ENCODE measurements at places on chromosomes 5 and 9.
A peak's percentile ranks its signal among the peaks of the same experiment; 100 is the strongest.

GRCh38 chr5:88322785-88323184 is 54.1 kb upstream of the TMEM161B start:
- no peak for DNase-seq

- DNase-seq = no peak
These were observed 49.7 kb upstream of the LHFPL2 start for GRCh38 chr5:78698191-78698791.

DNA sequence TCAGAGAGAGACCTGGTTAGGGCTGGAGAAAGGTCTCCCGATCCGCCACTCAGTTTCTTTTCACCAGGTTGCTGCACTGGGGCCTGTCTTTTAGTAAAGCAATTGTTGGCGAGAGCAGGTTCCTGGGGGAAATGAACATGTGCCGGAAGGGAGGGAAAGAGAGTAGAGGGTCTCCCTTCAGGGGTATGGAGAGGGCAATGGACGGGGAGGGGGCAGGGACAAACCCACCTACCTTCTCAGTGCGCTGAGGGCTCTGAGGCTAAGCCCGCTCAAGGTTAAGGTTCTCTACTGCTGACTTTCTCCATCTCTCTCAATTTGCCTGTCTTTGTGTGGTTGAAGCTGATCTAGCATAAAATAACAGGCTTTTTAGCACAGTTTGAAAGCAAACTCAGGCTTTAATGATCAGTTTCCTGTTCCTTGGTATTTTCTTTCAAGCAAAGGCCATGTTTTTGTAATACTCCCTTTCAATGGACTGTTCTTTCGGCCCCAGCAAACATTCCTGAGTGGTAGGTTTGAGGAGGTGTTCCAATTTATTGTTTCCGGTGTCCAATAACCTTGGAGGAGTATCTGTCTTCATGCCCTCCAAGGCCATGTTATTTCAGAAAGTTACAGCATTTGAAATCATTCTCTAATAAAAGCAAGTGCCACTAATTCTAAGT is 25.5 kb upstream of the TRAF1 start:
- DNase-seq = no peak

DNA sequence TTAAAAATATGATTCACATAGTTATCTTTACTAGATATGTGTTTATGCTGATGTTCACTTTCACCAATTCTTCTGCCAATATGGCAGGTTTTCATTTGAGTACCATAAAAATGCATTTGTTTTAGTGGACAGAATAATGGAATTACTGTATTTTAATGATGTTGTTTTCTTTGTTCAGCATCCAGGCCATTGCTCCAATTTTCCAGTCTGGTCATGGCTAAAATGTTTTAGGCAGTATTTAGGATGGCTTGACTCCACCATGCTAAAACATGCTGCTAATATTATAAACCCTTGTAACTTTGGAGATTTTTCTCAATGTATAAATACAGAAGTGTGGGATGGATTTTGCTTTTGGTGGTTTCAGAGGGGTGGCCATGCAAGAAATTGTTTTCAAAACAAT is 273.0 kb upstream of the RPS23 start:
- DNase-seq = no peak

- DNase-seq = no peak
These were observed 232.3 kb upstream of the IRX2 start for GRCh38 chr5:2983583-2984300.

- DNase-seq = peak; percentile 51
These were observed 52.8 kb downstream of the CAST start for GRCh38 chr5:96714951-96715451.

DNA sequence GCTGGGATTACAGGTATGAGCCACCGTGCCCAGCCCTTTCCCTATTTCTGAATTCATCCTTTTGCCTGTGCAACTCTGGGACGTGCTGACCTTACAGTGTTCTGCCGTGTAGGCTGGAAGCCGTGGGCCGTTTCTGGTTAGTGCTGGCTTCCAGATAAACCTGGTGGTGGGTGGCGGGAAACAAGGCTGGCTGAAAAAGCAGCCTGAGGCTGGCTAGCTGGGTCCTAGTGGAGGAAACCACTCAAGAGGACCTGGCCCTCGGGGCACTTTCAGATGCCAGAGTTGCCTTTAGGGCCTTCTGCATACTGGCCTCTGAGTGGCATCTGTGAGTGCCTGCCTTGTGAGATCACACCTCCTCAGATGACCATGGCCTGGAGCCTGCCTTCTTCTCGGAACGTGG is 26.9 kb downstream of the GALNT12 start:
- no peak for DNase-seq

GRCh38 chr5:67234671-67235176 is 38.1 kb upstream of the CD180 start:
- no peak for DNase-seq

DNA sequence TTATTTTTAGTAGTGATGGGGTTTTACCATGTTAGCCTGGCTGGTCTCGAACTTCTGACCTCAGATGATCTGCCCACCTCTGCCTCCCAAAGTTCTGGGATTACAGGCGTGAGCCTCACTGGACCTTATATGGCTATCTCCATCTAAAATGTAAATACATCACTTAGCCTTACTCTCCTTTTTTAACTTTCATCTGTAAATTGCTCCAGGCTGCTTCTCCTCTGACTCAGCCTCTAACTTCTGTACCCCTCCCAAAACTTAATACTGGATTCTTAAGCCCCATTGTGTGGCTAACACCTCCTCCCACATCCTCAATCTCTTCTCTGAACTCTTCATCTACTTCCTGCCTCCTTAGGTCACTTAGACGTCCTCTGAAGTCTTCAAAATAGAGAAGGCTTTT is 4.0 kb downstream of the SNX30 start:
- no peak for DNase-seq

DNA sequence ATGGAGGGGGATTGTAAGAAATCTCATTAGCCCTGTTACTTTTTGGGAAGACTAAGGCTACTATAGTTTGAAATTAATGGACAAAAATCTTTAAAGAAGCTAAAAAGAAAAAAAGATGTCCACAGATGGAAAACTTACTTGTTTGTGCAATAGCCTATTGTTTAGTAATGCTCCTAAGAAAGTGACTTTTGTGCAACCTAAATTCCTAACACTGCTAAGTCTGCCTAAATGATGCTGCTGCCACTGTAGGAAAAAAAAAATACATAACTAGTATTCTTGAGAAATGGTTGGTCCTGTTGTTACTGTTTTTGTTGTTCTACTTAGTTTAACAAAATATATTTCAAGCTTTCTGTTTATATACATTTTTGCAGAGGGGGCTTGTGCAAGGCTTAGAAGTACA is 108.2 kb upstream of the NR3C1 start:
- DNase-seq = no peak

GRCh38 chr9:86827893-86828292 is 119.4 kb downstream of the GAS1 start:
- DNase-seq = no peak

DNA sequence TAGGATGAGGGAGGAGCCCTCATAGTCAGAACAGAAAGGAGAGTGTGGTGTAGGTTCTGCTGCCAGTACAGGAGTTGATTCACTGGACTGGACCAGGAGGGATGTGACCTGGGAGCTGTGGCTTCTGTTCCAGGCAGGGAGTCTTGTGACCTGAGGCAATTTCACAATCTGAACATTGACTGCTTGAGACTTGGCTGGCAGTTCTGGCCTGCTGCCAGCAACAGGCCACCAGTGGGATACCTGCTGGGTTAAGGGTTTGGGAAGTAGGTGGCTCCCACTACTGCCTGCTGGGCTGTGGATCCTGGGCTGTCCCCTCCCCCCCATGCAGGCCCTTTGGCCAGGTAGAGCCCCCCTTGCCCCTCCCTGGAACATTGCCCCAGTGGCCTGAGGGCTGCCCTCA is 268.6 kb upstream of the ARRDC3 start:
- DNase-seq = no peak

- no peak for DNase-seq
These were observed 12.9 kb upstream of the RHOBTB3 start for GRCh38 chr5:95718203-95718602.

DNA sequence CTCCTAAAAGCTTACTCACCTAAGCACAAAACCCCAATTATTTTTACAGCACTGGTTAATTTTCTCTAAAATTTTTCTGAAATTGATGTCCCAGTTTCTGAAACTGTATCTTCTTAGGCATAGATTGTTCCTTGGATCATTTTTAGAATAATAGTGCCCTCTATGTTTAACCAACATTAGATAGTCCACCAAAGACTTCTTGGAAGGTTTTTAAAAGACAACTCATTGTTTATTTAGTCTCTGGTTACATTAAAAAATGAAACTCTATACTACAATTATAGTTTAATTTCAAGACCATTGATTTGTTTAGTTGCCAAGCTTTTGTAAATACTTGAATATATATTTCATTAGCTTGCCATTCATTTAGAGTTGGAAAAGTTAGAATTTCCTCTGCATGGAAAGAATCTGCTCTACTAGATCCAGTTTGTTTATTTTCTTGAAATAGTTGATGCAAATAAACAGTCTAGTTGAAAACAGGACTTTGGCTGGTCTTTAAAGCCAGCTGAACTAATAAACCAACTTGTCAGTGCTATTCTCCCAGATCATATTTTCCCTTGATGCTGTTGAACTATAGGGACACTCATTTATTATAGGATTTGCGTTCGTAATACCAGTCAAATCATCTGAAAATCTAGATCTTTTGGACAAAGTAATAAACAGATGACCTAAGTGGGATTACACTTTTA is 990.5 kb downstream of the TLE1 start:
- DNase-seq = no peak

GRCh38 chr9:131612851-131613250 is 67.5 kb downstream of the PRRT1B start:
- DNase-seq = no peak

GRCh38 chr9:4318326-4318725 is 18.5 kb upstream of the GLIS3 start:
- DNase-seq = no peak

DNA sequence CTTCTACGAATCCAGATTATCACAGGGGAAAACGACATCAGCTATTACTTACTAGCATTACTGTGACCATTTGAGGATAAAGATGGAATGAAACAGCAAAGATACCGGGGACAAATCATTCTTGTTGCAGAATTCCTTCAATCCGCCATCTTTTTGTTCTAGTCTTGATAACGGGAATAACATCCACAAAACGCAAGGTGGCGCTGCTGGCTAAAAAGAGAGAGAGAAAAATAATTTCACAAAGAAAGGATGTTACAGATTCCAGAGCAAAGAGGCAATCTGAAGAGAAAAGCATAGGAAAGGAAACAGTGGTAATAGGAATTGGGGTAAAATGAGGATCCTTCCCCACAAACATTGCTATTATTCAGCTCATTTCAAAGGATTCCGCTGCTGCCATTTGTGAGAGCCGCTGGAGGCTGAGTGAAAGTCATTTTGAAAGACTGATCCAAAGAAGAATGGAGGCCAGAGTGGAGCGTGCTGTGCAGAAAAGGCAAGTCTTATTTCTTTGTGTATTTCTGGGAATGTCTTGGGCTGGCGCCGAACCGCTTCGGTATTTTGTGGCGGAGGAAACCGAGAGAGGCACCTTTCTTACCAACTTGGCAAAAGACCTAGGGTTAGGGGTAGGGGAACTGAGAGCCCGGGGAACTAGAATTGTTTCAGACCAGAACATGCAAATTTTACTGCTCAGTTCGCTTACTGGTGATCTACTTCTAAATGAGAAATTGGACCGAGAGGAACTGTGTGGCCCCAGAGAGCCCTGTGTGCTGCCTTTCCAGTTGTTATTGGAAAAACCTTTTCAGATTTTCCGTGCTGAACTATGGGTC is at the start of gene PCDHB7:
TSS of gene PCDHB7 (plus strand) at position 264 of the 824 bp plus-strand sequence. CDS start at position 456, 192 bp downstream.
- DNase-seq = no peak

Measured in AG09309 (cell line).